Testis (tissue), 5 donors: ENCODE measurements at places on chromosomes 12 and 14. TPM values are rescaled to one million over a fixed set of nuclear protein-coding genes. Genes with fewer than 3 reads are reported as not detected.

DNA sequence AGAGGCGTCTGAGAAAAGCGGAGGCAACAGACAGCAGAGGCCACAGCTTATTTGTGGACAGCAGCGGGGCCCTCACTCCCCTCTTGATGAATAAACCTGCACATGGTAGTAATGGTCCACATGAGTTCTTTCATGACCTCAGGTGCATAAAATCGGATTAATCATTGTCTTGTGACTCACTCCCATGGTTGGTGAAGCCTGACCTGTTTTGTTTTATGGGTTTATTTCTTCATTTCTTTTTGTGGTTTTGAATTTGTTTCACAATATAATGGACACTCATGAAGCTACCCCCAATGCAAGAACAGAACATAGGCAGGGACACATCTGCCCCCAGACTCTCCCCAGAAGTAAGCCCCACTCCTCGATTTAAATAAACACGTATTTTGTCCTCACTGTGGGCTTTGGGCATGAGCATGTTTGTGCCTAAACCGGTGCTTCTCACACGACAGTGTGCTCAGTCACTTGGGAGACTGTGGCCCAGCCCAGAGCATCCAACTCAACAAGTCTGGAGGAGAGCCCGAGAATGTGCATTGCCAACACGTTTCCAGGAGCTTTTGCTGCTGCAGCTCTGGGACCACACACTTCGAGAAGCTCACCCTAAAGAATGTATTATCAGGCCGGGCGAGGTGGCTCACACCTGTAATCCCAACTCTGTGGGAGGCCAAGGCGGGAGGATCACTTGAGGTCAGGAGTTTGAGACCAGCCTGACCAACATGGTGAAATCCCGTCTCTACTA lies 116.1 kb downstream of the SCARB1 start:
- no peak for DNase-seq

DNA sequence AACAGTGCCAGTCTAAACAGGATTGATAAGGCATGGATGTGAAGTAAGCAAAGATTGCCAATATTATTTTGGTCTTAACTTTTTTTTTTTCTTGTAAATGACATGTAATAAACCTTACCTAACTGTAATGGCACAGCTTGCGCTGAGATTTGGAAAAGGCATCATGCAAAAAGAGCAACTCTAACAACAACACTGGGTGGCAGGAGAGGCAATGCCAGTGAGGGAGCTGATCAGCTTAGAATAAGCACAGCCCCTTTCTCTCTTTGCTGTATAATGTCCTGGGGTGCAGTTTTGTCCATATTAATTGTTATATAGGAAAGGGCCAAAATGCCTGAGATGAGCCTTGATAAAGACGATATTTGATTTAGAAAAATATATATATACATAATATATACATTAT lies 1589.7 kb upstream of the FLRT2 start:
- DNase-seq = peak; percentile 15

- no peak for DNase-seq
Observed at GRCh38 chr14:75128596-75128990, 1.7 kb upstream of the NEK9 start.

DNA sequence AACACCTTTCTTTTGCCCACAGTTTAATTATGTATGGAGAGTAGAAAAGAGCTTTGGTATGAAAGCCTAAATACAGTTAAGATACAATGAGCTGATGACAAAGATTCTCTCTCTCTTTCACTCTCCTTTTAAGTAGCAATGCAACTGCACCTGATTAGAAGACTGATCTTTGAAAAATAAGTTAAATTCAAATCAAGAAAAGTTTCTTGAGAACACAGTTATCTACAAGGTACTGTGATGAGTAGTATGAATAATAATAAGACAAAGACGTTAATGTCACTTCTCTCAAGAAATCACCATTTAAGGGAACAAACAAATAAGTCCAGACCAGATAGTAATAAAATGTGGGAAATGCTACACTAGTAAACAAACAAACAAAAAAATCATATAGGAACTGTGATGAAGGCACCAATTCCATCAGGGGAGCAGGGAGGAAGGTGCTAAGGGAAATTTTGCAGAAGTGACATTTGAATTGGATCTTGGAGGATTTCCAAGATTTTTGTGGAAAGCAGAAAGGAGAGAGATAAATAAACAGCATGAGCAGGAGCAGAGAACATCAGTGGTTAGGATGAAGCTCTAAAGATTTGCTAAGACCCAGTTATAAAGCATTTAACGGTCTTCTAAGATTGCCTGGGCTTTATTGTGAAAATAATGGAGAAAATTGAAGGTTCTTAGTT lies 65.2 kb upstream of the STK38L start:
- DNase-seq = no peak

GRCh38 chr14:96747006-96747405 lies 50.2 kb upstream of the VRK1 start:
- peak; percentile 44 for DNase-seq

DNA sequence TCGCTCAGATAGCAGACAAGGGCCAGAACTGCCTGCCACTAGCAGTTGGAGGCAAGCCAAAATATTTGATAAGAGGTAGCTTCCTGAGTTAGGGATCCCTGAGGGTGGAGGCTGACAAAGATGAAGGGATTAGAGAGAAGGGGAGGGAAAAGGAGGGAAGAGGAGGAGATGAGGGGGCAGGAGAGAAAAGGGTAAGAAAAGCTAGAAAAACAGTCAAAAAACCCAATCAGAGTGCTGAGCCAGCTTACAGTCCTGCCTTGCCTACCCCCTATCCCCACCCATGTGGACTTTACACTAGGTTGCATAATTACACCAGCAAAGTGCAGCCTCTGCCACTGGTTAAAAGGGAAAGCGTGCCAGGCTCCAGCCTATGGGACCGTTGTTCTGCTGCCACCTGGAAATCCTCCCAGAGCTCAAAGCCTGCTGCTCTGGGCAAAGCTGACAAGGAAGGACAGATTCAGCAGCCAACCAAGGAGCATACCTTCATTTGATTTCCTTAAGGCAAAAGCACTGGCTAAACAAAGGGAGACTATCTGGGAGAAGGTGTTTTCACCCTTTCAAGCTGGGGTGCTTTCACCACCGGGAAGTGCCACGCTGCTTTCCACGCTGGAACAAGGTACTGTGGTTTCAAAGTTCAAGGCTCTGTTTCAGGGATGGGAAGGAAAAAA lies 3.8 kb upstream of the NUMB start:
- peak; percentile 62 for DNase-seq

The COX8C gene
- 65.3 TPM for polyA plus RNA-seq

The IL23A gene
- 34.9 TPM for polyA plus RNA-seq

The SOAT2 gene
- polyA plus RNA-seq = 0.25 TPM

DNA sequence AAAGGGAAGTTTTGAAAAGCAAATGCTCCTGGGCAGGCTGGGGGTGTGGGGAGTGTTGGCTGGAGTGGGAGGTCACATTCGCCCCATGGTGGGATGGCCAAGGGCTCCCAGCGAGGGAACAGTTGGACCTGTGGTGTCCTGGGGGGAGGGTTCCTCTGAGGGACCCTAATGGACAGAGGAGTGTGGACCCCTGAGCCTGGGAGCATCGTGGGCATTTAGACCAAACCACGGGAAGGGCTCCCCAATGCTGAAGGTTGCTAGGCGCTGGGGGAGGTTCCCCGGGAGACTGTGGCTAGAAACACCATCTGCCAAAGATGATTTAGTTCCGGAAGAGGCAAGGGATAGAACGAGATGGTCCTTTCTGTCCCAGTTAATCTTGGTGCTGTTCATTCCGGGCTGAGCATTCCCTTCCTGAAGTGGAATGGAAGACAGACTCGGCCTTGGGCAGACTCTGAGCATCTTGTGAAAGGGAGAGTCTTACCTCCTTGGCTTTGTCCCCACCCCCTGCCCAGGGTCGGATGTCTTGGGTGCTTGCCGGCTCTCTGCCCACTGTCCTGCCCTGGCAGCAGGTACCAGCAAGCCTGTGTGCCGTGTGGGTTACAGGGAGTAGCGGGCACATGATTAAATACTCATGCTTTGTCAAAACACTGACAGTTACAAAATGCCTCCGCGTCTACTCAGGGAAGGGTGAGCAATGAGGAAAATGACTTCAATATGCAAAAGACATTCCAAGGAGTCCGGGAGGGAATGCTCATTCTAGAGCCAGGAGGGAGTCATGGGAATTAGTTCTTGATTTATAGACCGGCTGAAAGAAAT lies 215.9 kb downstream of the CACNA1C start:
- no peak for DNase-seq

DNA sequence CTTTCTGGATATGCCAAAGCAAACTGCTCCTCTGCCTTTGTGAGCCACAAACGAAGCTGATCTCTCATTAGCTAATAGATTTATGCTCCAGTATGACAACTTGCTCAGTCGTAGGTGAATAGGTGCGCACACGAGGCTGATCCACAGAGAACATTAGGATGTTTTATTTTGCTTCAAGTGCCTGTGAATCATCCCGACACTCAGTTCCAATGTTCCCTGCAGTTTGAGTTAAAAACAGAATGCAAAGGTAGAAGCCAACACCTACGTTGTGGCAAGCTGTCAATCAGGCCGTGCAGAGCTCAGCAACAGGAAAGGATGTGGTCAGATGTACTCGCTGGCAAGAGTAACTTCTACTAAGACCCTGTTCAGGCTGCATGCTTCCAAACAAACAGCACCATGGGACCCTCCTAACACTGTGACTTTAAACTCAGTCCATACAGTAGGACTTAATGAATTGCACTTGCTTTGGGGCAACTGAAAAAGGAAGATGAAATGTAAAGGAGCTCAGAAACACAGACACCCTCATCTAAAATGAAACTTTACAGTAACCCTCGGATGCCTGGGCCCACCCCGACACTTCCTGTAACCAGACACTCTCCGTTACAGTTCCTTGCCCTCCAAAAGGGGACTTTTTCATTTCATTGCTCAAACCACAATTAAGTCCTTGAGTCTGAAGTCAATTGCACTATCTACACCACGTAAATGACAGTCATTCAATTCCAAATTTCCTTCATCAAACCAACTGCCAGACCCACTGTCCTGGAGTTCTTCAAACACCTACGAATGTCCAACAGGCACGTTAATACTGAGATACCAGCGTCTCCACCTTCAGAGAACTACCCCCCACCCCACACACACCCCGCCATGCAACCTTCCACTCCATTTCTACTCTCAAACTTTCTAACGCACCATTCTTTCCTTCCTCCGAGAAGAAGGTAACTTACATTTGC lies 1.6 kb downstream of the CCDC88C start:
- DNase-seq = no peak

GRCh38 chr12:26226629-26227360 lies 31.4 kb downstream of the SSPN start:
- peak; percentile 57 for DNase-seq

The AKAP3 gene
- polyA plus RNA-seq = 251 TPM

The SETD3 gene
- 186 TPM for polyA plus RNA-seq

The PTPRR gene
- 0.16 TPM for polyA plus RNA-seq

GRCh38 chr12:26790645-26790994 lies 42.4 kb downstream of the ITPR2 start:
- no peak for DNase-seq

GRCh38 chr14:50770586-50770985 lies 60.4 kb downstream of the NIN start:
- DNase-seq = no peak
